ENCODE measurements at places on chromosomes 4 and X. TPM values are rescaled to one million over a fixed set of nuclear protein-coding genes. Genes with fewer than 3 reads are reported as not detected.
A peak's percentile ranks its signal among the peaks of the same experiment; 100 is the strongest.

DNA sequence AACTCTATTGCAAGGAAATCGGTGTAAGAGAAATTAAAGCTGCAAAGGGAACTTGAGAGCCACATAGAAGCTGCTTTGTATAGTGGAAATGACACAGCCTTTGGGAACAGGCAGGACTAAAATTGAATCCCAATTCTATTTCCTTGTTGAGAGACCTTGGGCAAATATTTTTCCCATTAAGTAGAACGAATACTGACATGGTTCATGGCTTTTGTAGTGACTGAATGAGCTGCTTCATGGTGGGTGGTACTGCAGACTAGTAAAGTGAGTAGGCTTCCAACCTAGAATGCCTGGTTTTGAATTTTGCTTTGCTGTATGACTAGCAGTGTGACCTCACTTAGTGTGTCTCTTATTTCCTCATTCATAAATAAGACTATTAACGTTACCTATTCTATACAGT is 182.2 kb upstream of the KCNIP4 start:
- no peak for DNase-seq

GRCh38 chr4:107210450-107211239 is 174.5 kb upstream of the DKK2 start:
- DNase-seq, result no peak

GRCh38 chr4:173014836-173015235 is 153.8 kb upstream of the GALNT7 start:
- DNase-seq, result no peak

DNA sequence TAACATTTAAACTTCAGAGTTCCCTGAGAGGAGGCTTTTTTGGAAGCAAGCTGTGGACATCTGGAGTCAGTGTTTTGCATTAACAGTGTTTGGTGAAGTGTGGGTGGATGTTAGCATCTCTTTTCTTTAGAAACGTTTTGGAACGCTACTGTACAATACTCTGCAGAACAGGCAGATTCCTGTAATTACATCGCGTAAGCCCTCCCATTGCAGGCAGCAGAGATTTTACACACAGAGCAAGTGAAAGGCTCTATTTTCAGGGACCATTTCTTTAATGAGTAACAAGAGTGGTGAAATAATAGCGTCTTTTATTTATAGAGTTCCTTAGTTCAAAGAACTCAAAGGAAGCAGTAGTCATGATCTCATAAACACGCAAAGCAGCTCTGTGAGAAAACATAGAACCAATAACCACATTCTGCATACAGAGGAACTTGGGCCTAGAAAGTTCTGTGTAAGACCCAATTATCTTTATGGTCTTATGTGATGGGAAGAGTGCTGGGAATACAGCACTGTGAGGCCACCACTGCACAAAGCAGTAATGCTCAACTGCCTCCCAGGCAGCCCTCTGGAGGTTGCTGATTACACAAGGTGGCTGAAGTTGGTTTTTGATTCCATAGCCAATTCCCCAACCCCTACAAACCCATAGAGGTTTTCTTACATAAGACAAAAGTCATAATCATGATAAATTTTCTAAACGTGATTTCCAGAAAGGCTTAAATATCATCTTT is 298.7 kb upstream of the EPHA5 start:
- DNase-seq, result no peak

GRCh38 chr4:48779095-48779997 is 733 bp downstream of the FRYL start:
- DNase-seq, result peak; percentile 59

DNA sequence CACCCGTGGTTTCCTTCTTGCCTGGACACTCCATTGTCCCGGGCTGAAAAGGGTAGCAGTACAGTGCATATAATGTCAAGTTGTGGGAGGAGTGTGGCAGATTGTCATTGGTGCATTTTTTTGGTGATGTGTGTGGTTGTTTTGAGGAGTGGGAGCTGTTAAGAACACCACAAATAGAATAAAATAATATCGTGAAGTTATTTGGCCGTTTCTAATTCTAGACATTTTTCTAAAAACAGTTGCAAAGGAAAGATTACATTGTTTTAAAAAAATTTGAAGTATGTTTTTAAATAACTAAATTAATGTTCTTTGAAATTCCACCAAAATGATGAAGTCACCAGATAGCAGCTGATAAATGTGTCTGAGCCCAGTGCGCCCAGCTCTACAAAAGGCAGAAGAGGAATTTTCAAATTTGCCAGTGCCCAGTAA is 1.3 kb downstream of the PKD2 start:
- no peak for DNase-seq

DNA sequence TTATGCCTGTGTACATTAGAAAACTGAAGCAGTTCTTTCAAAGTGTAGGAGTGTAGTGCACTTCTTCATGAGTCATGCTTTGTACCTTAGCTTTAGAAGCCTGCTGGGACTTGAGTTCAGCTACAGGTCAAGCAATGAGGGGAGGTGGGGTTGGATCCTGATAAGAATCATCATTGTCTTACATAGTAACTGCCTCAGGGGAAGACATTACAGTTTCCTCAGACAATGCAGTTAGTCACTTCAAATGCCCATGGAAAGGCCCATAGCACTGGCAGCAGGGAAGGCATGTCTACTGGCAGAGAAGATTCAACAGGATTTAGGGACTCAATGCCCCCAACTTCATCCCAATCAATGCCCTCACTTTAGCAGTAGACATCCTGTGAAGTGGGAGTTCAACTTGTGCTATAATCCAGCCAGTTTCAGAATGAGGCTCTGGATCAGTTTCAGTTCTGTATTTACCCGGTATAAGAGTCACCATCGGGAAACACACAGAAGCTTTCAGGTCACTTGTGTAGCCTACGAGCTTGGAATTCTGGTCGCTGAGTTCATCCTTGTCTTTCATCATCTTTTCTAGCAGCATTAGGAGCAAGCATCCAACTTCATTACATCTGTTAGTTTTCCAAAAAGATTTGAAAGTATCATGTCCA is 1216.5 kb downstream of the RAPGEF2 start:
- DNase-seq, result no peak

GRCh38 chrX:65706041-65706828 is 38.8 kb downstream of the MSN start:
- DNase-seq, result no peak

- DNase-seq, result no peak
These were observed 115.9 kb downstream of the RAB28 start for GRCh38 chr4:13368217-13368616.

DNA sequence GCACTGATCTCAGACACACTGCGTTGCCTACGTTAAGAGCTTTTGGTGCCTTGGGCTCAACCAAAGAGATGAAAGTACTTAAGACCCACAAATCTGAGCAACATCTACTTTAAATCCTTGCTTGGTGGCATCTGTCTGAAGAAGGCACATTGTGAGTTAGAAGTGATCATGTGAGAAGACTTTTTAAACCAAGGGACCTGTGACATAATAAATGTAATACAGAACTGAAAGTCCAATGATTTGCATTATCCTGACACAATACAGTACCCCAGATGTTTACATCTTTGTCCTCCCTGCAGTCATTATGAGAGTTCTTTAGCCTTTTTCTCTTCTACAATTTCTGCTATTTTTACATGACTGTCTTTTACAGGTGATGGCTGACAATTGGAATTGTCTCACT is 96.7 kb upstream of the FTHL17 start:
- no peak for DNase-seq

DNA sequence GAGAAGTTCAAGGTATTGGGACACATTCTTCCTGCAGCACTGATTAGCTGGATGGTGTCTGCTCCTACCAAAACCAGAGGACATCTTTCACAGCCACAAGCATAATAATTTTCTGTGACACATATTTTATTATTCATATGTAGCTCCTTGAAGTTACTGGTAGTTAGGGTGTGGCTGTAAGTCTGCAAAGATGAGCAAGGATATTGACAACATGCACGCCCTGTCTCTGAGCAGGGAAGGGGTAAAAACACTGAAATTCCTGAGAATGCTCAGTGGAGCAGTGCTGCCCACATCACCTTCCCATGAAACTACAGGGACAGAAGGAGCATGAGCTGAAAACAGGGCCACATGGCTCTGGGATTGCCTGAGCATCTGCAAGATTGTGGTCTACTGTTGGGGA is 38.9 kb downstream of the PARM1 start:
- DNase-seq, result no peak

GRCh38 chrX:39946822-39947221 is 150.9 kb downstream of the BCOR start:
- DNase-seq, result no peak

- peak; percentile 72 for DNase-seq
These were observed 11.7 kb upstream of the BCOR start for GRCh38 chrX:40109288-40110008.

GRCh38 chr4:15749001-15749400 is 29.1 kb upstream of the CD38 start:
- no peak for DNase-seq

- no peak for DNase-seq
These were observed 32.0 kb downstream of the ELF2 start for GRCh38 chr4:139144911-139145551.

GRCh38 chr4:138405934-138406567 is 163.9 kb upstream of the SLC7A11 start:
- no peak for DNase-seq

DNA sequence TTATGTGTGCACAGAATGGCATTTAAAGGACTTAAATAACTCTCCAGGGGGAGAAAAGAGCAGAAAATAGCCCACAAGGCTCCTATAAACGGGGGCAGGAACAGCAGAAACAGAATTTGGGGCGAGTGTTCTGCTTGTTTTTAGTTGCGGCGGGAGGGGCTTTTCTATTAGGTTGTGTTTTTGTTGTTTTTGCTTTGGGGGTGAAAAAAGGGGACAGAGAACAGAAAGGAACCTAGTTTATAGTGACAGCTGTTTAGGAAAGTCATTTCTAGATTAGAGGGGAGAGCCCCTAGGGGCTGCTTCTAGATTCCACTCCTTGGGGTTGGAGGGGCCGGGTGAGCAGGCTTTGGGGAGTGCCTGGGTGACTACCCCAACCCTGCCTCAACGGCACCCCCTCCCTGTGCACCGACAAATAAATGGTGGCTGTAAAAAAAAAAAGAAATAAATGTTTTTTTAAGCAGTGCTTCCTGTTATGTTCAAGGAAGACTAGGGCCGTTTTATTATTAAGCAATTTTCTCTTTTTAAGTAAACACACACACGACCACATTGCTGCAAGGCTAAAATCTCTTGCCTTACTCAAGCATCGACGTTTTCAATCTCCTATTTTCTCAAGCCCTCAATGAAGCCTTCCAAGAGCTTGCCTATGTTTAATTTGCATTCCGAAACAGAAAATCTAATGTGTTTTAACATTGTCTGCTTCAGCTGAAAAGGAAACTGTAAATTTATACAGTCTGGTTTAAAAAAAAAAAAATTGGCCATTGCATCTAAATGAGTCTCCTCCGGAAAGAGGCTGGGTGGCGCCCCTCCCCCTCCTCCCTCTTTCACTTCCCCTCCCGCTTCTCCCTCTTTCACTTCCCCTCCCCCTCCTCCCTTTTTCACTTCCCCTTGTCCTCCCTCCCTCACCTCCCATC is 123.3 kb upstream of the TBL1X start:
- peak; percentile 46 for DNase-seq

DNA sequence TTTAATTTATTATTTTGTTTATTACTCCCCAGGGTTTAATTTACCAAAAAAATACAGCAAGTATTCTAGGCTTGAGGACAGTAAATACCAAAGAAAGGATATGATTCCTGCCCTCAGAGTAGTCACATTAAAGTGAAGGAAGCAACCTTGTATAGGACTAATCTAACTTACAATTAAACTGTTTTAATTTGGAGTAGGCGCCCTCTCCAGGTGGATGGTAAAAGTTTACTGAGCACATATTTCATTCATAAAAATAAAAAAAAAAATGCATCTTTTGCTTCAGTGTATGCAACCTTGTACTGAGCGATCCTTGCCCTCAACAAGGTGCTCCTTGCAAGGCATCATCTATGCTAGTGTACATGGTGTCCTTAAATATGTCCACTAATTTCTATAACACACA is 72.0 kb upstream of the MAGEB16 start:
- peak; percentile 14 for DNase-seq

SPANXD gene
- 11.5 TPM for polyA plus RNA-seq

ALAS2 gene
- polyA plus RNA-seq, result 0.62 TPM

DGKK gene
- polyA plus RNA-seq, result 0.47 TPM

SFRP2 gene
- 65.6 TPM for polyA plus RNA-seq

PAGE2 gene
- 34.3 TPM for polyA plus RNA-seq

TGIF2LX gene
- polyA plus RNA-seq, result 20.7 TPM

UGT2B7 gene
- 1.5 TPM for polyA plus RNA-seq

CT47B1 gene
- polyA plus RNA-seq, result 5.9 TPM

PNCK gene
- polyA plus RNA-seq, result 19.9 TPM

TMPRSS11A gene
- polyA plus RNA-seq, result 0.70 TPM

Data from testis (tissue), 5 donors.